ENCODE measurements at places on chromosomes 2 and 18. TPM values are rescaled to one million over a fixed set of nuclear protein-coding genes. Genes with fewer than 3 reads are reported as not detected.

Gene RGPD4
- not detected for total RNA-seq

Gene MAP4K3
- total RNA-seq: 69.9 TPM

Gene POMC
- total RNA-seq: 24.4 TPM

Gene STK17B
- total RNA-seq: 14.2 TPM

GRCh38 chr2:26572591-26572990, 68.6 kb downstream of the CIB4 start:
- H3K4me1 ChIP-seq: no peaks in the 10 kb centered on the region
- no peaks in the 10 kb centered on the region for H3K36me3 ChIP-seq
- no peak for ATAC-seq
- no peak overlapping the region for H3K4me3 ChIP-seq

GRCh38 chr2:226427538-226428307, 371.9 kb downstream of the IRS1 start:
- no peak overlapping the region for H3K4me3 ChIP-seq
- H3K27ac ChIP-seq: no peak overlapping the region
- H3K4me1 ChIP-seq: peaks cover 3% of the 10 kb centered on the region
- no peak for ATAC-seq
- no peaks in the 10 kb centered on the region for H3K36me3 ChIP-seq
- no peaks in the 10 kb centered on the region for H3K27me3 ChIP-seq

- peak overlapping the region; percentile 98 for H3K27ac ChIP-seq
- no peaks in the 10 kb centered on the region for H3K36me3 ChIP-seq
- ATAC-seq: no peak
These were observed 25.5 kb upstream of the TUBB6 start for GRCh38 chr18:12282442-12283039.

DNA sequence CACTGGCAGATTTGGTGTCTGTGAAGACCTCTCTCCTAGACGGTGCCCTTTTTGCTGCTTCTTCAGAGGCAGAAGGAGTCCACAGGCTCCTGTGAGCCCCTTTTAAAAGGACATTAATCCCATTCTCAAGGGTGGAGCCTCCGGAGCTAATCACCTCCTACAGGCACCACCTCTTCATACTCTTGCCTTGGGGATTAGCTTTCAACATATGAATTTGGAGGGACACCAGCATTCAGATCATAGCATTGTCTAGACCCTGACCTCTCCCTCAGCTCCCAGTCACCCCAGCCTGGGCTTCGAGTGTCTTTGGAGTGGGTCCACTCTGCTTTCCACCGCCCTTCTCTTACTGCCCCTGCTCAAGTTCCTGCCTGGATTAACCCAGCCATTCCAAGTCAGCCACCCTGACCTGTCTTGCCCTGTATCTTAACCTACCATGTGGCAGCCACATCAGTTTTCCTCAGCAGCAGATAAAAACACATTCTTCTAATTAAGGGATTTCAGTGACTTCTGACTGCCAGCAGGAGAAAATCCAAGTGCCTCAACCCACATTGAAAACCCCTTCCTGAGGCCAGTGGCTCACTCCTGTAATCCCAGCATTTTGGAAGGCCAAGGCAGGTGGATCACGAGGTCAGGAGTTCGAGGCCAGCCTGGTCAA, 6.1 kb upstream of the NCL start:
- H3K4me1 ChIP-seq: no peaks in the 10 kb centered on the region
- ATAC-seq: no peak
- no peaks in the 10 kb centered on the region for H3K27me3 ChIP-seq
- H3K27ac ChIP-seq: no peak overlapping the region
- H3K36me3 ChIP-seq: no peaks in the 10 kb centered on the region
- no peak overlapping the region for H3K4me3 ChIP-seq

- H3K4me1 ChIP-seq: peaks cover 36% of the 10 kb centered on the region
- no peak overlapping the region for H3K27ac ChIP-seq
- H3K36me3 ChIP-seq: no peaks in the 10 kb centered on the region
- H3K27me3 ChIP-seq: no peaks in the 10 kb centered on the region
- H3K4me3 ChIP-seq: no peak overlapping the region
- ATAC-seq: no peak
These were observed 172.6 kb downstream of the ANKRD44 start for GRCh38 chr2:197137826-197138477.

All from gastroesophageal sphincter (tissue), 4 donors.